AG08395 (cell line): ENCODE measurements at places on chromosomes 5 and 9.

DNA sequence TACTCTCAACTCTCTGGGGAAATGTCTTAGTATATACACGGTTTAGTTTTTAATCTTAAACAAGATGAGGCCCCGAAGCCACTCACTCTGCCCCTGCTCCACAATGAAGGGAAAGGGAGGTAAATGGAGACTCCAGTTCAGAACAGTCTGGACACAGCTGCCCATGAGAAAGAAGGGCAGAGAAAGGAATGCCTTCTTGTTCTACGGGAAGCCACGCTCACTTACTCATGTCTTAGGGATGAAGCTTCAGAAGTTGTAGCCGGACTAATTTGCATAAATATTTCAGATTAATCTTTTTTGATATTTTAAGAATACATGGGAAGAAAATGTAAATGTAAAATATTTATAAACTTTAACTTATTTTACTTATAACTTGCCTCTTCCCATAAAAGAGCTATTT, 94.0 kb downstream of the COL23A1 start:
- DNase-seq = peak; percentile 50

- peak; percentile 34 for DNase-seq
Observed at GRCh38 chr5:122351416-122352157, 39.5 kb downstream of the SNCAIP start.

- DNase-seq = no peak
Observed at GRCh38 chr5:24401773-24402172, 243.0 kb downstream of the CDH10 start.

DNA sequence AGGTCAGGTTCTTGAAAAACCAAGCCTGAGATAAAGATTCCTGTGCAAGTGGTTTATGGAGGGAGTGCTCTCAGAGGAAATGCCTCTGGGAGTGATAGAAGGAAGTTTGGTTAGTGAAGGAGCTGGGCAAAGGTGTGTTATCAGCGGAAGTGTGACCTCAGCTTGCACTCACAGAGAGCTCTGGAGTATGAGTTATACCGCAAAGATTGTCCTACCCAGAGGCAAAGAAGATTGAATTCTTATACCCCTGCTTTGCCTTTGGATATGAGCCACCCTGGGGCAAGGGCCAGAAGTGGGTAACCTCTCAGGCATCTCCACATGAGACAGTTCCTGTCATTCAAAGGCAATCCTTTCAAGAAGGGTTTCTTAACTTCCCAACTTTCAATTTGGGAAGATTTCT, 145.6 kb downstream of the MUSK start:
- DNase-seq = no peak

- no peak for DNase-seq
Observed at GRCh38 chr5:57417971-57418370, 64.6 kb downstream of the ACTBL2 start.

GRCh38 chr5:57317341-57317740, 143.5 kb downstream of the GPBP1 start:
- DNase-seq = no peak

DNA sequence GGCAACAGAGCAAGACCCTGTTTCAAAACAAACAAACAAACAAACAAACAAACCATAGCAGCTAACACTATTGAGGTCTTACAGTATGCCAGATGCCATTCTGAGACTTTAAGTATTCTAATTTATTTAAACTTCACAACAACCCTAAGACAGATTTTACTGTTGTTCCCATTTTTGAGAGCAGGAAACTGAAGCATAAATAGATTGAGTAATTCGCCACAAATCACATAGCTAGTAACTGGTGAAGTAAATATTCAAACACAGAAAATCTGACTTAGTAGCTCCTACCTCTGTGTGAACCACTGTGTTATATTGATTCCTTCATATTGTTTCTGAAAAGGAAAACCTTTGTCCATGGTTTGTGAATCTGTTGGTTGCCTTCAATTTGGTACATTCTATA, 98.4 kb downstream of the UNC13B start:
- no peak for DNase-seq

- no peak for DNase-seq
Observed at GRCh38 chr9:26746357-26747072, 146.1 kb downstream of the CAAP1 start.

- DNase-seq = no peak
Observed at GRCh38 chr5:68919988-68920490, 173.8 kb upstream of the SLC30A5 start.

DNA sequence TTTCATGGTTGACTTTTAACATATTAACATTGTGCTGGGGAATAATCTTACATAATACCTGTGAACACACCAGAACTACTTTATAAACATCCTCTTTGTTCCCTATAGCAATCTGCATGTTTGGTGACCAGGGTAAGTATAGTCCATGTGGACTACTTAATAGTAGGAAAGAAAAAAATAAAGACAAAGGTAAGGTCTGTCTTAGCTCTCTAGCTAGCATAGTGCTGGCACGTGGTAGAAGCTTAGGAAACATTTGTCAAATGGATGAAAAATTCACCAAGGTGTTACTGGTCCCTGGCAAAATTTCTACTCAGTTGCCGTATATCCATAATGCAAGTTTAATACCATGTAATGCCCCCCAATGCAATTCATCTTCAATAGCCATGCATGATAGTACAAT, 78.6 kb upstream of the ABCA1 start:
- no peak for DNase-seq

- no peak for DNase-seq
Observed at GRCh38 chr5:93572608-93573353, 8.2 kb downstream of the NR2F1-AS1 start.

DNA sequence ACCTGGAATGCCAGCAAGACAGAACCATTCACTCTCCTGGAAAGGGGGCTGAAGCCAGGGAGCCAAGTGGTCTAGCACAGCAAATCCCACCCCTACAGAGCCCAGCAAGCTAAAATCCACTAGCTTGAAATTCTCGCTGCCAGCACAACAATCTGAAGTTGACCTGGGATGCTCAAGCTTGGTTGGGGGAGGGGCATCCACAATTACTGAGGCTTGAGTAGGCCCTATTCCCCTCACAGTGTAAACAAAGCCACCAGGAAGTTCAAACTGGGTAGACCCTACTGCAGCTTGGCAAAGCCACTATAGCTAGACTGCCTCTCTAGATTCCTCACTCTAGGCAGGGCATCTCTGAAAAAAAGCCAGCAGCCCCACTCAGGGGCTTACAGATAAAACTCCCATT, 17.3 kb downstream of the RIGI start:
- DNase-seq = no peak

GRCh38 chr5:101520417-101520816, 617.3 kb upstream of the ST8SIA4 start:
- no peak for DNase-seq

GRCh38 chr9:133740911-133741310, 2.8 kb upstream of the SARDH start:
- DNase-seq = no peak

DNA sequence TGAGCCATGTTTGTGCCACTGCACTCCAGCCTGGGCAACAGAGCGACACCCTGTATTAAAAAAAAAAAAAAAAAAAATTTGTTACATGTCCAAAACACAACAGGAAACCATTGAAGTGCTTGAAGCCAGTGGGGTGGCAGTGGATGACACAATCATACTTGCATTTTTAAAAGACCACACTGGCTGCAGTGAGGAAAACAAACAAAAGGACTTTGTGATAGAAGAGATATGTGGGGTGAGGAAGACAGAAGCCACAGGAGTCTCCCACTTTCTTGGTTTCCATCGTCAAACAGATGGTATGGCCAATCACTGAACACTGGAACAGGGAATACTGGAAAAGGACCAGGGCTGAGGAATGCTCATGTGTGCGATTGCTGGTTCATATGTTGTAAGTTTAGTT, 20.9 kb upstream of the COMMD10 start:
- no peak for DNase-seq

- no peak for DNase-seq
Observed at GRCh38 chr5:141876628-141877355, 1.4 kb downstream of the PCDH1 start.

- no peak for DNase-seq
Observed at GRCh38 chr9:14273696-14274121, 40.2 kb downstream of the NFIB start.

DNA sequence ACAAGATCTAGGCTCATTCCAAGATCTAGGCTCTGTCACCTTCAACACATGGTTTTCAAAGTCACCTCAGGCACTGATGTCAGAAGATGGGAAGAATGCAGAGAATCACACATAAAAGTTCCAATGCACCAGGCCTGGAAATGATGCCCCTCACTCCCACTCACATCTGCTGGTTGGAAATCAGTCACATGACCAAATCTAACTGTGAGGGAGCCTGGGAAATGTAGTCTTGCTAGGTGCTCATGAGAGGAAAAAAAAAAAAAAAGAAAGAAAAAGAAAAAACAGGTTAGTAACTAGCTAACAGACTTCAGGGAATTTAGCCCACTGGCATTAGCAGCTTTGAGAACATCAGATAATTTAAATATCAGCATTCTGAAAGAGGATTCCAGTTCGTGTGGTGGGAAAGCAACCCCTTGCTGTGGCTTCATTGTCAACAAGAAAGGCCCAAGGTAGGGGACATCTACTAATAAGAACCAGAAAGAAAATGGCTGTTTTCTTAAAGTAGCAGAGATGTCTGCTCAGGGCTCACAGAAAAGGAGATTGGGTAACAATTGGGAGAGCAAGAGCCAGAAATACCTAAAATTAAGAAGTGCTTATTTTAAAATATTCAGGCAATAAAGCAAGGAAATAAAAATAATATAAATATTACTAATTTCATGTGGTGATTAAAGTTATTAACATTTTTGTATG, 614.3 kb downstream of the ACTL7B start:
- no peak for DNase-seq
